Activated CD4-positive, CD25-positive, alpha-beta regulatory T cell (primary cell): ENCODE measurements at places on chromosomes 6 and 20.

- DNase-seq: no peak
These were observed 67.0 kb upstream of the SMIM29 start for GRCh38 chr6:34315780-34316179.

- DNase-seq: no peak
These were observed 147.8 kb downstream of the PHACTR3 start for GRCh38 chr20:59752101-59752586.

GRCh38 chr6:82870582-82871172 is 195.0 kb downstream of the UBE3D start:
- DNase-seq: no peak

DNA sequence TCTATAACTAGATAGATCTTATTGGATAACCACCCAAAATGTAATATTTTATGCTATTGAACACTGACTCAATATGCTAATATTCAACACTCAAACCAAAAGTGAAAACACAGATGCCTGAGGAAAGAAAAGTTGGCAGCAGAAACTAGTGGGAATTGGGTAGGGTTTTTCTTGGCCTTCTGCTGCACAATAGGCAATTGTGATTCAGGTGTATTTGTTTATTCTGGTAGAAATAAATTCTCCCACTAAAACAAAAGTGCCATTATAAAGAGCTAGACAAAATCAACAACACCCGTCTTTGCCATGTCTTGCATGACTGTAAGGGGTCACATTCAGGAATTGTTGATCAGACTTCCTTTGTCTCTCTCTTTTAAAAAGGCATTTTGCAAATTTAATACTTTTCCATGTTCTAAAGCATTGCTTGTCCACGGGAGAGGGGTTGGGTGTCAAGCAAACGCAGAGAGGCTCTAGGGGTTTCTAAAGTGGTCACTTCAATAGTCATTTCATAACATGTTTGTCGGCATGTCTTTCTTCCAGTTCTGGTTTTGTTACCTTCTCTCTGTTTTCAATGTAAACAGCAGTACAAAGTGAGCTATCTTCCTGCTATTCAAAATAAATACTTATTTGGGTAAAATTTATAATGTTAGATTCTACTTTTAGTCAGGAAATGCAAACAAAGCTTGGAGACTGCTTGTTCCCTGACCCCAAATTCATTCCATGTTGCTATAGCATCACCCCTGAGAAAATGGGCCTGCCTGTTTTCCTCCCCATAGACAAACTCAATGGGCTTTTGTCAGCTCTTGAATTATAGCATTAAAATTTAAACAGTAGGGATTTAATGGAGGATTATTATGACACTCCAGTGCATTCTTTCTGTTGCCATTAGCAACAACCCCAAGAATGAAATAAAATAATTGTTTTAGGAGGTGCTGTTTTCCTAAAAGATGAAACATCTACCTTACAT is 217.0 kb upstream of the CCN2 start:
- DNase-seq: no peak

DNA sequence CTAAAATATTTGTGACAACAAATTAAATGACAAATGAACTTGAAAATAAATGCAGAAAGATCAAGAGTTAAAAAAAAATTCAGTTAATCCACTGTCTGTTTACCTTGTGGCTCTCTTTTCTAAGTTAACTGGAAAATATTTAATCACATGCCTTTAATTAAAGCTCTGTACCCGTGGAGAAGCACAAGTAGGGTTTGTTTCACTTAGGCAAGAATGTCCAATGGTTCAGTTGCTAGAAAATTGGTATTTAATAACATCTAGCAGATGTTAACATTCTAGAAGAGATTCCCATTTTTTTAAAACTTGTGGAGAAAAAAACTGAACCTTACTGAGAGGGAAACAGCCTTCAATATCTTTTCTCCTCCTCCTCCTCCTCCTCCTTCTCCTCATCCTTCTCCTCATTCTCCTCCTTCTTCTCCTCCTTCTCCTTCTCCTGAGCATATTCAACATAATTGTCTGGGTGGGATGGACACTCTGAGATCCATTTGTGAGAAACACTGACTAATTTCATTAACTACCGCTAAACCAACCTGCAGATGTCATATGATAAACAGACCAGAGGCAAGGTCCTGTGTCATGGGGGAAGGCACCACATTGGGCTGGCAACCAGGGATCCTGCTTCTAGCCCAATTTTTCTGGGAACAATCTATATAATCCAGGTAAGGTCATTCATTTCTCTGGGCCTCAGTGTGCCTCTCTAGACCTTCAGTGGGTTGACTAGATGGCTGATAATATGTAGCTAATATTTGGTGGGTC is 44.1 kb upstream of the AKIRIN2 start:
- no peak for DNase-seq

DNA sequence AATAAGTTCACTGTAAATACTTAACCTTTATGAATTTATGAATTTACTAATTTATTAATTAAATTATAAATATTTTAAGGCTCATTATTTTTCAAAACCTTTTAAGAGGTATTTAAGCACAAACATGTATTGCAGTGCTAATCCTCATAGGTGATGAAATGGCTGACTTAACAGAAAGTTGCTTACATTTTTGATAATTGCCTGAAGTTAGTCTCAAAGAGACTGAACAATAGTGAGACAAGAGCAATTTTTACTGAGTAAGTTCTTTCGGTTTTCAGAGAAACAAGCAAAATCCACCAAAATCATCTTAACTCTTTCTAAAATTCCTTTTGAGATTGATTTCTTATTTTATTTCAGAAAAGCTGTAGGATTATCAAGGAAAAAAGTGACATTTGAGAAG is 137.3 kb upstream of the VGLL2 start:
- no peak for DNase-seq

GRCh38 chr20:5970381-5970780 is 19.9 kb downstream of the MCM8 start:
- DNase-seq: no peak
